ENCODE measurements at places on chromosomes 1 and 21.

GRCh38 chr1:152388889-152389288 lies 25.2 kb downstream of the CRNN start:
- DNase-seq, result no peak

GRCh38 chr21:45642122-45642813 lies 1.3 kb upstream of the PCBP3 start:
- DNase-seq, result no peak

DNA sequence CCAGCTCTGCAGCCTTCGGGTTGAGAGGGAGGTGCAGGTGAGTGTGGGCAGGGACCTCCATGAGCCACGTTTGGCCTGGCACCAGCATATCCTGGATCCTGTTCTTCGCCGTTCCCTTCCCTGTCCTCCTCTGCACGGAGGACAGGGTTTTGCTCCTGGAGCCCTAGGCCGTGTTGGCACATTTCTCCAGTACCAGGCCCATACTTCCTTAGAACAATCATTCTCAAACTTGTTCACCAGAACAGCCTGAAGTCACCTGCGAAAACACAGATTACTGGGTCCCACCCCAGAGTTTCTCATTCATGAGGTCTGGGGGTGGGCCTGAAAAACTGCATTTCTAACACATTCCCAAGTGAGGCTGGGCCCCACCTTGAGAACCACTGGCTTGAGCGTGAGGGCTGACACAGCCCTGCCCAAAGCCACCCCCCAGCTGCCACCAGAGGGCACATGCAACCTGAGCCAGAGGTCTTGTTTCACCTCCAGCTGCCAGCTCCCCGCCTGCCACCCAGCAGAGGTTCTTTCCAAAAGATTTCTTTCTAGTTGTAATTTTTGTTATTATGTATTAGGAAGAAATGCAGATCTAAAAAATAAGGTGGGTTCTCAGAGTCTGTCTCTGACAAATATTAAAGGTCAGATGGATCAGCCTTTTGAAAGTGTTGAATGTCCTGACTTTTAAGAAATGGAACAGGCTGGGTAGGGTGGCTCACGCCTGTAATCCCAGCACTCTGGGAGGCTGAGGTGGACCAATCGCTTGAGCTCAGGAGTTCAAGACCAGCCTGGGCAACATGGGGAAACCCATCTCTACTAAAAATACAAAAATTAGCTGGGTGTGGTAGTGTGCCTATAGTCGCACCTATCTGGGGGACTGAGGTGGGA lies 39.6 kb upstream of the LDLRAP1 start:
- peak; percentile 54 for DNase-seq

DNA sequence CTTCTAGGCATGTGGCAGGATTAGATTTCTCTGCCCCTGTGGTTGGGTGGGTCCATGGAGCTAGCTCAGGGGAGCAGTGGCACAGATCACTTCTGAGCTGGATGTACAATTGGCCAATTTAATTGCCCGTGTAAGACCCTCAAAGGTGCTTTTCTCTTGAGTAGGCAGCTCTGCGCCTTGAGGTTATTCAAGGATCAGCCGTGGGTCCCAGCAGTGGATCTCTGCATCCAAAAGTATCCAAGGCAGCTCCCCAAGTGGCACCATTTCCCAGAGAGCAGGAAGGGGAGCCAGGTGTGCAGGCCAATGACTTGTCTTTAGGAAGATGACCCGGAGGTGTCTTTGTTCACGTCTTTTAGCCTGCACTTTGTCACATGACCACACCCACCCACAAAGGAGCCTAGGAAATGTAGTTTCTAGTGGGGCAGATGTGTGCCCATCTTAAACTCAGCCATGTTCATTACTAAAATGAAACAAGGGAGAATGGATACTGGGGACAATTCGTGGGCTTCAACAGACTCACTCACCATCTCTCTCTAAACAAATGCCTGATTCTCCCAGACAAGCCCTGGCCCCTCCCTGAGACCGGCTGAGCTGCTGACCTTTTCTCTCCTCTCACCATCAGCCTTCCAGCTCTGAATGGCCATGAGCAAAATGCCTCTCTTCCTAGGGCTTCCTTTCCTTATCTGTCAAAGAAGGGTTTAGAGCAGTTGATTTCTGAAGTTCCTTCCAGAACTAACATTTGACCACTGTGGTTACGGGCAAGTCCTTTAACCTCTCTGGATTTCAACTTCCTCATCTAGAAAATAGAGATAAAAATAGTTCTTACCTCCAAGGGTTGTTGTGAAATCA lies 41.4 kb upstream of the TENT5C start:
- no peak for DNase-seq

DNA sequence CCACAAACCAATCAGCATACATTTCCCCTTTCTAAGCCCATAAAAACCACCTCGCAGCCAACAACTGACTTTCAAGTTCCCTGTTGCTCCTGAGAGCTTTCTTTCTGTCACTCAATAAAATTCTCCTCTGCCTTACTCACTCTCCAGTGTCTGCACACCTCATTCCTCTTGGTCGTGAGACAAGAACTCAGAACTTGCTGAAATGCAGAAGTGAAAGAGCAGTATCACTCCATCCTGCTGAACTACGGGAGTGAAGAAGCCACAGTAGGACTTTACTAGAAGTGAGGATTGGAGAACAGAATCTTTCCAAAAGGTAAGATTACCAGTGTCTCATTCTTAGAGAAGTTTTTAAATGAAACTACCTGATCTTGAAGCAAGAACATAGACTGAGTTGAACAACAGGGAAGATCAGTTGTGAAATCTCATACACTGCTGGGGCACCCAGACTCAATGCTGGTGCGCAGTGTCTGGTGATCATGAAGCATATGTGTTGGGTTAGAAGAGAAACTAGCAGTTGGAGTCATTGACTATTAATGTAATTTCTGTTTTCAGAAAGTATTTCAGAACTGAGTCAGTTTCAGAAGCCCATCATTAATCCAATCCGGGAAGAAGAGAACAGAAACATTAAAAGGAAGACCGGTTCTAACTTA lies 726.9 kb upstream of the TMPRSS15 start:
- no peak for DNase-seq

GRCh38 chr1:231058416-231059109 lies 18.5 kb upstream of the FAM89A start:
- DNase-seq, result no peak

GRCh38 chr1:93749894-93750301 lies 68.3 kb upstream of the BCAR3 start:
- DNase-seq, result no peak

- DNase-seq, result no peak
Measured at GRCh38 chr1:205144751-205145150, 23.0 kb upstream of the RBBP5 start.

- DNase-seq, result no peak
Measured at GRCh38 chr1:84000954-84001495, 2.1 kb upstream of the TTLL7 start.

- no peak for DNase-seq
Measured at GRCh38 chr1:8283058-8283884, 34.6 kb upstream of the SLC45A1 start.

GRCh38 chr1:64685217-64685616 lies 59.7 kb upstream of the RAVER2 start:
- no peak for DNase-seq

DNA sequence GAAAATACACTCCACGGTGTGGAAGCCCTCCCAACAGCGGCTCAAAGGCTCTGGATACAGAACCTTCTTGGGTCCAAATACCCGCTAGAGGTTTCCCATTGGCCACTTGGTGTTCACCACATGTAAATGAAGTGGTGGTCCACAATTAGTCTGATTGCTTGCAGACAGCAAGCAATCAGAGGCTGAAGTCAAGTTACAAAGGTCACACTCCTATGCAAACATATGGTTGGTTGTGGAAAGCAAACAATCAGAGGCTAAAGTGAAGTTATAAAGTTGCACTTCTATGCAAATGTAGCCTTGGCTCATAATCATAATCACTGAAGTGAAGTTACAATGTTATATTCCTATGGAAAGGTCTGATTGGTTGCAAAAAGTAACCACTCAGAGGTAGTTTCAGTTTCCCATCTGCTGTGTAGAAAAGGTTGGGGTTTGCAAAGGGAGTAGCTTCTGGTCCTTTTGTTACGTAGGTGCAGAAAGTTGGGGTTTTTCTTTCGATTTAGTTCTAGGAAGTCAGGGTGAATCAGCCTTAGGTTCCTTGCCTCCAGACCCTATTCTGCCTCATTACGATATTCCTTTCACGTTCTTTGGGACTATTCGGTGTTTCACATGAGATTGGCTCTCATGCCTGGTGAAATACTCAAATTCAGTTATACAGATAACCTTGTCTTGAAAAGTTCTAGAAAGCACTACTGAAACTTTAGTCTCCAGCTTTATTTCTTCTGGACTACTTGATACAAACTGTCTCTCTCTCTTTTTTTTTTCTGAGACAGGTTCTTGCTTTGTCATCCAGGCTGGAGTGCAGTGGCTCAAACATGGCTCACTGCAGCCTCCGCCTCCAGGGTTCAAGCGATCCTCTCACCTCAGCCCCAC lies 36.7 kb upstream of the MTF2 start:
- DNase-seq, result no peak

- peak; percentile 21 for DNase-seq
Measured at GRCh38 chr21:17402937-17403336, 109.9 kb upstream of the CXADR start.

DNA sequence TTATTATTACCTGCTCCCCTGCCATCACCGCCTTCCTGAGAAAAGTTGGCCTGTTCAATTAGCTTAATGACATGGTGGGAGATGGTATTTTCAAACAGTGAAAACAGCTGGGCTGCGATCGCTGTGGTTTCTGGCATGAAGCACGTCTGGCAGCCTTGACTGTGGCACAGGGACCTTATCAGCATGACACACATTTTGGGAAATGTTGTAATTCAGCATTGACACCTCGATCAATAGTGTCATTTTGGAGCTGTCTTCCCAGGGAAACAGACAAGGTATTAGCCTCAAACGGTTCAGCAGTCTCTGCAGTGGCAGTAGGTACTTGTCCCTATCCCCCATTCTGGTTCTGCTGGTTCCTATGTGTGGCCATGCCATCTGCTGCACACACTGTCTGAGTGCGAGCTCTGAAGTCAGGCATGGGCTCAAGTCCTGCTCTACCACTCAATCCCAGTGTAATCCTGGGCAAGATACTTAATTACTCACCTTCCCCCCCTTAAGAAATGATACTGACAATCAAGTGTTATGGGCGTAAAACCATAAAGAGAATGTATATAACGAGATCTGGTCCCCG lies 154.5 kb upstream of the KCND3 start:
- DNase-seq, result peak; percentile 39

DNA sequence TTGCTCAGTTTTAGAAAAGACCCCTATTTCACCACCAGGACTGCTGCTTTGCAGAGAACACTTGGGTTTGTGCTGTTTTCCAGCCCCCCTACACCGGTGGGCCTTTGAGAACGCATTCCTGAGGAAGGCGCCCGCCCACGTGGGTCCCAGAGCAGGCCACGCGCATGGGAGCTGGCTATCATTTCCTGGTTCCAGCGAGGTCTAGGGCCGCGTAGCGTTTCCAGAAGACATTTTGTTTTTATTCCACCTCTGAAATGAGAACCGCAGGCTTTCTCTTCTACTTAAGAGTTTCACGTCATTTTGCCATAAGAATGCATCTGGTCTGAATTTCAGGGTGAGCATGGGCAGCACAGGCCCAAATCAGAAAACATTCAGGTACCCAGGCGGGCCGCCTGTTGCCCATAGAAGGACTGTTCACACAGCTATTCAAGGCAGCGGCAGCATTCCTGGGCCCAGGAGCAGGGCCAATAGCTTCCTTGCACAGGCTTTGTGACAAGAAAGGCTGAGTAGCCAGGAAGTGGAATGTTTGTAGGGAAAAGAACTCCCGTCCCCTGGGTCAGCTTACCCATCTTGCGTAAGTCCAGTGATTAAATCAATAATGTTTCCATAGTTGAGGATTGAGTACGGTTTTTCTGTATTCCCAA lies 1.4 kb upstream of the KLHL21 start:
- DNase-seq, result no peak

DNA sequence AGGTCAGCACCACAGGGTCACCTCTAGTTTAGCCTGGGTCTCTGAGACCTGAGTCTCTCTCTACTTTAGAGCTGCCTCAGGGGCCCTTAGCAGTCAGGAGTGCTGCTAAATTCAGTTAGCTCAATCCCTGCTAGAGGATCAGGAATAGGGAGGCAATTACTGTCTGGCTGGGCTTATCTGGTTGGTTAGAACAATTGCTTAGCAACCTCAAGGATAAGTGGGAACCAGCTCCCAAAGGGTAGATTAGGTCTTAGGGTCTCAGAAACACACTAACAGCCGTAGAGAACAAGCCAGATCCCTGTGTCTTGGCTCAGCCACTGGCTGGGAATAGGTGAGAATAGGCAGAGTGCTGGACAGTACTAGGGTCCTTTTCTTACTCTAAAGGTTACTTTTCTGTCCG lies 7.7 kb downstream of the PM20D1 start:
- no peak for DNase-seq

- DNase-seq, result no peak
Measured at GRCh38 chr1:34618381-34618780, 136.5 kb upstream of the GJB5 start.

DNA sequence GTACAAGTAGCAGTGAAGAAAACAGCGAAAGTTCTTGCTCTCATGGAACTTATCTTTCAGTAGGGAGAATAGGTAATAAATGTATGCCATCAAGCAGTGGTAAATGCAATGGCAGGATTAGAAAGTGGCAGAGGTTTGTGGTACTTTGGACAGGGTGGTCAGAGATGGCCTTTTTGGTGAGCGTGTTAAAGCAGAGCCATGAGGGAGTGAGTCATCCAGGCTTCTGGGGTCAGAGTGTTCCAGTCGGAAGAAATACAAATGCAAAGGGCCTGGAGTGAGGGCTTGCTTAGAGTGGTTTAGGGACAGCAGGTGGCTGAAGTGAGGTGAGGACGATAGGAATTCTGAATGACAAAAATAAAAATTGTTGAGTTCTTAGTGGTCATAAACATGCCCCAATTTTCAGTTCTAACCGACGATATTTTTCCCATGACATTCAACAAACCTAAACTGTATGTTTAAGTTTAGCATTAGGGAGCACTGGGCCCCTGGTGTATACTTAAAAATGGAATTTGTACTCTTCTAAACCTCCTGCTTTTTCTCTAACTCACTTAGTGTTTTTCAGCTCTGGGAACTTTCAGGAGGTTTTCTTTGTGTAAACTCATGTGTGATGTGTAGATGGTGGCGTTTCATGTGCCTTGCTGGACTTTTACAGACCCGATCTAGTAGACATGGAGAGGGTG lies 78.2 kb downstream of the MACF1 start:
- no peak for DNase-seq

DNA sequence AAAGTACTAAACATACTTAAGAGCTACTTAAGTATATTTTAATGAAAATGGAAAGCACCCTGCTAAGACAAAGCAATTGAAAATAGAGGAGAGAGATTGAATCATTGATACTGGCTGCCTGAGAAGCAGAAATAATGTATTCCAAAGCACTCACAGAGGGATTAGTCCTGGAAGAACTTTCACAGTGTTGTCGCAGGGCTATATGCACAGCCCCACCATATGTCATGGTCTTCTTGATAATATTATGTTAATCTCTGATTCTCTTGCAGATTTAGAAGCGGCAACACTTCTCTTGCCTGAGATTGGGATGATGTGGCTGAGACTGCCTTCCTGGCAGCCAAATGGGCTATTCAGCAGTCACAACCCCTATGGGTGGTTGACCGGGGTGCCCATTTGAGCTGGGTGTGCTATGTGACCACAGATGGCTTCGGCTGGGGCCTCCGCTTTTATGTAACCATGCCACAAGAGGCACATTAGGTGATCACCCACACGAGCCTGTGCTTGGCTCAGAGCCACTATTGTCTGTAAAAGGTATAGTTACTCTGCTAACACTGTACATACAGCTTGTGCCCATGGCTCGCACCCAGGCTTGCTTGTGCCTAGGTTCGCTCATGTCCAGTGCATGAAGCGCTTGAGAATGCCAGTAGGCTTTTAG lies 152.2 kb upstream of the SGIP1 start:
- DNase-seq, result no peak

Measured in hematopoietic multipotent progenitor cell treated with erythropoietin and hydrocortisone succinate and interleukin-3 and kit ligand, for 8 days (in vitro differentiated cells).